ENCODE measurements at places on chromosomes 13 and 19. TPM values are rescaled to one million over a fixed set of nuclear protein-coding genes. Genes with fewer than 3 reads are reported as not detected.

Gene ZNF700
- 14.0 TPM for total RNA-seq

Gene SOHLH2
- total RNA-seq: 0.11 TPM

DNA sequence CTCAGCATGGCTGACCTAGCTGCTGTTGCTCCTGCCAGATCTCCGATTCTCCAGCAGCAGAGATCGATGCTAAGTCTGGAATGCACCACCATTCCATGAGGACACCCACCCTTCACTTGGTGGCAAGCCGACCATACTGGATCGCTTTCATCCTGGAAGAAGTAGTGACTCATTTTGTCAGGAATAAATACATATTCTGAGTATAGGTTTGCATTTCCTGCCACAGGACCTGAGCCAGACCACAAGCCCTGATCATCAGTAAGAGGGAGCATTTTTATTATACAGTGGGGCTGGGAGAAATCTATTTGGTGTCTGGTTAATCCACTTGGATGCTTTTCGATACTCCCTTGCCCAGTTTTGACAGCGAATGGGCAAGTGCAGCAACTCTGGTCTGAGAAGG, 10.9 kb upstream of the KCTD15 start:
- DNase-seq: no peak

GRCh38 chr19:23190341-23190740, 59.9 kb downstream of the ZNF724 start:
- DNase-seq: no peak

GRCh38 chr13:82947683-82948082, 934.6 kb downstream of the SLITRK1 start:
- no peak for DNase-seq

Gene TRPC4
- 2.5 TPM for total RNA-seq

Gene OR7A5
- total RNA-seq: not detected

DNA sequence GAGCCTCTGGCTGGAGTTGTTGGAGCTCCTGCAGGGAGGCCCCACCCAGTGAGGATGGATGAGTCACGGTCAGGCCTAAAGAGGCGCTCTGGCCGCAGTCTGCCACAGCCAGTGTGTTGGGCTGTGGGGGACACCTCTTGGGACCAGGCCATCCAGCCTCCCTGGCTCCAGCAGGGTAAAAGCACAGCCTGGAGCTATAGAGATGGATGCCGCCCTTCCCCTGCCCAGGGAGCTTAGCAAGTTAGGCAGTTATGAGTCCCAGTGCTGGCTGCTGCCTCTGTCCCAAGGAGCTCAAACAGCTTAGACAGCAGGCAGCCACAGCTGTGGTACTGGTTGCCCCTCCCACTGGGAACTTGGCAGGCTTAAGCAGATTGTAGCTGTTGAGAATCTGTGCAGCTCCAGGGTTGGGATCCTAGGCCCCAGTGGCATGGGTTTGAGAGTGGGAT, 100.9 kb downstream of the NDFIP2 start:
- DNase-seq: no peak

DNA sequence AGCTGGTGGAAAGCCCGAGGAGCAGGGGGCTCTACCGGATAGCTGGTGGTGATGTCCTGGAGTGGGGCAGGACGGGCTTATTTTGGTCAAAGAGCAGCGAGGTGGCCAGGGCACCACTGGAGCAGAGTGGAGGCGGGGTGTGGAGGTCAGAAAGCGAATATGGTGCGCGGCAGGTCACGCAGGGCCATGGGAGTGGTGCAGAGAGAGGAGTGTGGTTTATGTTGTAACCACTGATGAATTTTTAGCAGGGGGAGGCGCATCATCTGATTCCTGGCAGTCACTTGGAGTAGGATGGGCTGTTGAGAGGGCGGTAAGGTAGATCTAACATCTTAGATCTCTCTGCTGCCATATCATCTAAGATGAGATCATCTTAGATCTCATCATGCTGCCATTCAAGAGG, 1.4 kb upstream of the ZNF414 start:
- no peak for DNase-seq

DNA sequence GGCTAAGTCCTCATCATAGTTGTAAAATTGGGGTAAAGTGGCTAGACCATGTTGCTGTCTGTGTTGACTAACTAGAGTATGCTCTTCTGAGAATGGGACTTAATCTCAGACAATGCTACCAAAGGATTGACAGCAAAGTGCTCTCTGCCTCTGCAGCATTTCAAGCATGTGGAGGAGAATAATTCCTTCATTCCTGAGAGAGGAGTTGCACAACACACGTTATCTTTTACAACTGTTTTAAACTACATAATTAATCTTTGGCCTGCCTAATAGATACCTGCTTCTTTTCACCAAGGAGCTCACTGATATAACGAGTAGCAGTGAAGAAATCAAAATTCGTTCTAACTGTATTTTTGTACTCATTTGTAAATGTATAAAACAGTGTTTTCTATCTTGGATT, 2172.2 kb downstream of the PCDH9 start:
- DNase-seq: no peak

GRCh38 chr19:5567360-5567969, at the start of gene TINCR:
TSS of gene TINCR (minus strand) at chr19:5567953.
- DNase-seq: no peak

- DNase-seq: no peak
Observed at GRCh38 chr13:89688918-89689317, 1658.6 kb upstream of the MIR17HG start.

Gene TUBB4A
- total RNA-seq: not detected

DNA sequence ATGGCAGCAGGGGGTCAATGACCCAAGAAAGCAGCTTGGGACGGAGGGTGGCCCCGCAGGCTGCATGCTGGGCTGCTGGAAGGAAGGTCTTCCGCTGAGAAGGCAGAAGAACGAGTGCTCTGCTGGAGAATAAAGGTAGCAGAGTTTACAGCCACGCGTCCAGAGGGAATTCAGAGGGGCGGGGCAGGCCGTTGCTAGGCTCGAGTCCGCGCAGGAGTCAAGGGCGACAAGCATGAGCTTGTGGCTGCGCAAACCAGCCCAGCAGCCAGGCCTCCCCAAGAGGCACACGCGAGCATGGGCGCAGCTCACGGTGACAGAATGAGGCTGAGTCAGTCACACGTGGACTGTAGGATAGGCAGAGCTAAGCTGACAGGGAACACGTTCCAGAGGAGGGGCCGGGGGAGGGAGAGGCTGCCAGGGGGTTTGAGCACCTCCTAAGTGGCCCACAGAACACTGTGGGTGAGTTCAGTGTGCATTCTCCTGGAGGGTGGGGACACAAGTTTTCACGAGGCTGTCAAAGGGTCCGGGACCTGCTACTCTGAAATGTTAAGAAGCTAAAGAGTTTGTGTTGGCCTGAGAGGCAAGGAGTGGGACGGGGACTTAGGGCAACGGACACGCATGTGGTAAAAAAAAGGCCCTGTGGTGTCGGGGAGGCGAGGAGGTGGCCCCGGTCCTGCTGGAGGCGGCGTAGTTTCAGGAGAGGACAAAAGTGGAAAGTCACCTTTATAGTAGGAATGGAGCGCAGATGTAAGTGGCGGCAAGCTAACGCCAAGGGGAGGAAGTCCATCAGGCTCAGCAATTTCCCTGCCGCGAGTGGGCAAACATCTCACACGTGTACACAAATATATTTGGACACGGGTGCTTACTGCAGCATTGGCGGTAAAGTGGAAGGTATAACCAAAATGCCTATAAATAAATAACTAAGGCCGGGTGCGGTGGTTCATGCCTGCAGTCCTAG, 17.7 kb downstream of the RFX2 start:
- DNase-seq: peak; percentile 76

Gene CDX2
- total RNA-seq: 0.12 TPM

- DNase-seq: no peak
Observed at GRCh38 chr13:101346942-101347728, 69.2 kb downstream of the NALCN start.

DNA sequence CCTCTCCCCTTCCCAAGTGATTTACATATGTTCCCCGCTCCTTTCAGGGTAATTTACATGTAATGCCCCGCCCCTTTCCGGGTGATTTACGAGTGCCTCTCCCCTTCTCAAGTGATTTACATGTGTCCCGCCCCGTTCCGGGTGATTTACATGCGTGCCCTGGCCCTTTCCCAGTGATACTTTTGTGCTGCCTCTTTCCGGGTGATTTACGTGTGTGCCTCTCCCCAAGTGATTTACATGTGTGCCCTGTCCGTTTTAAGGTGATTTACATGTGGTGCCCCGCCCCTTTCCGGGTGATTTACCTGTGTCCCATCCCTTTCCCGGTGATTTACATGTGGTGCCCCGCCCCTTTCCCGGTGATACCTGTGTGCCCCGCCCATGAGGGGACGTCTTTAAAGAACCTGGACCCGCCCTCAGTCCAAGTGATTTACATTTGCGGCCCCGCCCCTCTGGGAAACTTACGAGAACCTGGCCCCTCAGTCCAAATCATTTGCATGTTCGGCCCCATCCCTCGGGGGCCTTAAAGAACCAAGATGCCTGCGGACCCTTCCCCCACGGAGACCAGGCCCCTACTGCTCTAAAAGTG, 559 bp upstream of the LENG9 start:
- DNase-seq: peak; percentile 82
